Hematopoietic multipotent progenitor cell (in vitro differentiated cells): ENCODE measurements at places on chromosomes 1 and 21. TPM values are rescaled to one million over a fixed set of nuclear protein-coding genes. Genes with fewer than 3 reads are reported as not detected.

The CRNN gene
- not detected for total RNA-seq

DNA sequence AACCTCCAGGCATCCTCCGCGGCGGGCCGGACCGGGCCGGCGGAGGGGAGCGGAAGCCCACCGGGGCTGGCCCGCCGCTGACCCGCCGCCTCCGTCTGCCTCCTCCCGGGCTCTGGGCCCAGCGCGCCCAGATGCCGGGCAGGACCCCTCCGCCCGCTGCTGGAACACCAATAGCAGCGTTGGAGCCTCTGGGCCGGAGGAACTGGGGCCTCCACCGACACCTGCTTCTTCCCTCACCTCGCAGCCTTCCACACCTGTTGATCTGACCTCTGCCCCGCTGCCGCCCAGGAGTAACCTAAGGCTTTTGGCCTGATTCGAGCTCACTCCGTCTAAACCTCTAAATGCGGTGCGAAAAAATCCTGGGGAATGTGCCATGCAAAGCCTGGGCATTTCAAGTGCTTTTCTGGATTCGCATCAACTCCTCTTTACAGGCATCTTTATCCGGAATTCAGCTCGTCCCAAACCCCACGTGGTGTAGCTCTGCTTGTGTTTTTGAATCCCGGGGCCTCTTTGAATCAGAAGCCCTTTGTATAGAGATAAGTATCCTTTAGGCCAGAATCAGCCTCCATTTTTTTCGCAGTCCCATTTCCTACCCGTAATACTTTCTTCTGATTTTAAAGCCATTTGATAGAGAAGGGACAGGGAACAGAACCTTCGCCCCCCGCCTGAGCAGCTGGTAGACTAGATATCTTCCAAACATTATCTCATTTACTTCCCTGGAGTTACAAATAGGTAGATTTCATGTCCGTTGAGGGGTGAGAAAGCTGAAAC, 680 bp upstream of the CNN3 start:
- DNase-seq: no peak

The ELAPOR1 gene
- total RNA-seq: 0.27 TPM

The YBX1 gene
- total RNA-seq: 347 TPM

DNA sequence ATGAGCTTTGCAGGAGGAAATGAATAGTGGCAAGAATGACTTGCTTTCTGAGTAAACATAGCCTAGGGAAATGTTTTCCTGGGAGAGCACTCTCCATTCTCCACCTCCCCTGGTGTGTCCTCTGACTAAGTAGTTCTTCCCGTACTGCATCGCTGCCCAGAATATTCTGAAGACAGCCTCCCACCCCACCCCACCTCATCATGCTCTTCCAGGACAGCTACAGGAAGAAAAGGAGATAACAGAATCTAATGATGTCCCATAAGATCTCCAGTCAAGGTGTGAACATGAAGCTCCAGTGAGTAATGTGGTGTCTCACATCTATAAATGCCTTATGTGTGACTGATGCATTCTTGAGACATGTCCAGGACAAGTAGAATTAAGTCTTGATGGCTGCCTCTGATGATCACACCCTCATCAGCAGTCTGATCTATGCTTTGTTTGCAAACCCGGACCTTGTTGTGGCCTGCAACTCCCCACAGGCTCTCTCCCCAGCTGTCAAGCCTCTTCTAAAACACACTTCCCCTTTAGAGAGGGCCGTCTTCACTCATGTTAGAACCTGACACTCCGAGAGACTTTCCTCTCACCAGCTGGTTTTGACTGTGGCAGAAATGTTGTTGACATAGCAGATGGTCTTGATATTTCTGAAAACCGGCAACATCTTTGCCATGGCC, 183.0 kb downstream of the CYYR1 start:
- DNase-seq: peak; percentile 26

GRCh38 chr1:3939242-3940080, 39.4 kb upstream of the C1orf174 start:
- DNase-seq: no peak

GRCh38 chr1:61043010-61043820, 39.1 kb upstream of the NFIA start:
- peak; percentile 53 for DNase-seq

- no peak for DNase-seq
Observed at GRCh38 chr1:48558366-48558765, 86.4 kb upstream of the SPATA6 start.

The IFI6 gene
- total RNA-seq: 118 TPM

- DNase-seq: no peak
Observed at GRCh38 chr1:65311760-65312159, 2.4 kb downstream of the DNAJC6 start.
